ENCODE measurements at places on chromosomes 3 and 15.

DNA sequence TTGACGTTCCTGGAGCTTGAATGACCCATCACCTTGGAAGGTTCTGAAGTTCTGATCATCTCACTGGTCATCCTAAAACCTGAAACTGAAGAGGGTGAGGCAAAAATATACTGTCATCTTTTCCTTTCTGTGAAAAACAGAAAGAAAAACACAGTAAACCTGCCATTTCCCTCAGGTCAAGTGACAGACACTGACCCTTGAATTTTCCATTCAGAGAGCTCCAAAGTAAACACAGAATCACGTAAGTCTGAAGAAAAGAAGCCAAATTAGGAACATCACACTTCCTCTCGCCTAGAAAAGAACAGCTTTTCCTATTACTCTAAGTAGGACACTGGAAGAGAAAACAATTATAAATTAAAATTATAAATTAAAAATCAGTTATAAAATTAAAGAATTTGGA, 78.7 kb upstream of the TGFBR2 start:
- DNase-seq: no peak

DNA sequence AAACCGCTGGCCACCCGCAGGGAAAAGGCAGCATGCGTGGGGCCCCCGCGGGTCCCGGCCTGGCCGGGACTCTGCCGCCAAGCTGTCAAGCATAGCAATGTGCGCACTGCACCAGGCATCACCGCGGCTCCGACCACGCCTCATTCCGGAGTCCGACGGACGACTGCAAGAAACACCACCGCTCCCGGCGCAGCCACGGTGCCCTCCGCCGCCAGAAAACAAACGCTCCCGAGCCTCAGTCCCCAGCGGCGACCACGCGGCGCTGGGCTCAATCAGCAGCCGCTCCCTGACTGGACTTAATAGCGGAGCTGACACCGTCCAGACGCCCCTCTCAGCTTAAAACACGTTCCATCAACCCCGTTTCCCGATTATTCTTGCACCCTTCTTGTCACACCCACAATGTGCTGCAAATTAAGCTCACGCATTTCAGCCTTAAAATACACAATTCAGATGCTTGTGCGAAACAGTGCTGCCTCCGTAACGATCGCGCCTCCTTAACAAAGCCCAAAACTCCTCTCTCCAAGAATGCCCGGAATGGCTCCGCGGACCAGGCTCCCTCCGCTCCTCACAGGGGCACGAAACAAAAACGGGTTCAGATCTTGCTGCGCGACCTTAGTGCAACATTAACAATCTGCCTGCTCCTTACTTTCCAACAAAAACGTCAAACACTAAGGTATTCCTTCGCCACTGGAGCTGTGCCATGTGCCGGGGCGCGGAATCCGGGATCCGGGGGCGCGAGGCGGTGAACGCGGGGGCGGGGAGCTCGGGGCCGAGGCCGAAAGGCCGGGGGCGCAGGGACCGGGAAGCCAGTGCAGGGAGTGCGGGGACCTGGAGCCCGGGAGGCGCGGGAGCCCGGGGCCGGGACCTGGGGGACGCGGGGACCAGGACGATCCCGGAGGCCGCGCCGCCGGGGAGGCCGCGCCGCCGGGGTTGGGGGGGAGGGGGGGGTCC, 655 bp downstream of the CYFIP1 start:
- DNase-seq: peak; percentile 25

DNA sequence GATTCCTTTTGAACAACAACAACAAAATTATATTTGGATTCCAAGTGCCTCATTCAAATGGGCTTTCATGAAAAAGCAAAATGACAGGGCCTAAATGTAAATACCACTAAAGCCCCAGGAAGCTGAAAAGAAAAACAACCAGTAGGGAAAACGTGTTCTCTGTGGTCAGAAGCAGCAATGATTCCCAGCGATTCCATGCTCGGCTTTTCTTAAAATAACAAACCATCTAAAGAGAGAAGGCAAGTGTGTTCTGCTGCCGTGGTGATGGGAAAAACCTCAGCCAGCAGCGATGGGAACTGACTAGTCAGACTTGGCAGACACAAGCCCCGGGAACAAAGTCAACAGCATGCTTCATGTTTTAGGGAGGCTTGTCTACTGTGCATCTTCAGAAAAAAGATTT, 153.6 kb downstream of the TNIK start:
- DNase-seq: no peak

DNA sequence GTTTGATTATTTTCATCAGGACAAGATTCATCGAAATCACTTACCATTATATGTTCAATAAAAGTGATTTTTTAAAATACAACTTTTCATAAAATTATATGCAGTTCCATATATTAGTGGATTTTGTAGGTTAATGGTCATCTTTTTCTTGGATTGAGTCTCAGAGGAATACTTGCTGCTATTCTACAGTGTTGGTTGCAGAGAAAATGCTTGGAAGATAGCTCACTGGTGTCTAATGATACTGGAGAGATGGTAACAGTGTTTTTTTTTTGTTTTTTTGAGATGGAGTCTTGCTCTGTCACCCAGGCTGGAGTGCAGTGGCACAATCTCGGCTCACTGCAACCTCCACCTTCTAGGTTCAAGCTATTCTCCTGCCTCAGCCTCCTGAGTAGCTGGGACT, 143.3 kb downstream of the TCF12 start:
- DNase-seq: no peak

- DNase-seq: no peak
Observed at GRCh38 chr3:55579496-55579895, 92.4 kb upstream of the WNT5A start.

GRCh38 chr15:94230883-94231722, at the start of gene MCTP2:
MCTP2 (plus strand) TSS chr15:94231561; CDS start chr15:94298266, 66,705 bp downstream.
- DNase-seq: peak; percentile 83

DNA sequence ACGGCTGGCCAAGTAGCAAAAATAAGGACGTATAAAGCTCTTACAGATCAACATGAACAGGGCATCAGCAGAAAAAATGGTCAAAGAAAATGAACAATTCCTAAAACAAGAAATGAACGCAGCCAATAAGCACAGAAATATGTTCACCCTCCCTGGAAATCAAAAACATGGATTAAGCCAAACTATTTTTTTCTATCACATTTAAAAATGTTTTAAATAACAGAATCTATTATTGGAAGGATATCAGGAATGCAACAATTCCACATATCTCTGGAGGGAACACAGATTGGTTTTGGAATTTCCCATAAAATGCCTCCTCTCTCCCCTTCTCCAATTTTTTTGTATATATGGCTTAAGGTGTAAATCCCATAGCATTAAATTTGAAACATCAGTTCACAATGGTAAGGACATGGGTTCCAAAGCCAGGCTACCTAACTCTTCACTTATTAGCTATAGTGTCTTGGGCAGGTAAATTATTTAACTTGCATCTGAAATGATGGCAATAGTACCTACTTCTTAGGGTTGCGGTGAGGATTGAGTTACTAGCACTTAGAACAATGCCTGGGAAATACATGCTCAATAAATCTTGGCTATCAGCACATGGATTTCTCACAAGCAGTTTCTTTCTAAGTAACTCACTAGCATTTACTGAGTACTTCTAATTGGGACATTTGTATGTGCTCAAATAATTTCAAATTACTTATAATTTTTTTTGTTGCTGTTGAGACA, 10.1 kb downstream of the UACA start:
- DNase-seq: no peak
